ENCODE measurements at places on chromosomes 4 and X. TPM values are rescaled to one million over a fixed set of nuclear protein-coding genes. Genes with fewer than 3 reads are reported as not detected.

The ANXA10 gene
- not detected for total RNA-seq

The AMER1 gene
- 4.8 TPM for total RNA-seq

The HAND2 gene
- not detected for total RNA-seq

The ZNF157 gene
- 0.07 TPM for total RNA-seq

The MGARP gene
- 0.21 TPM for total RNA-seq

The F11 gene
- total RNA-seq, result not detected

The TLR6 gene
- total RNA-seq, result 0.50 TPM

The OCIAD2 gene
- total RNA-seq, result 241 TPM

The PPEF2 gene
- total RNA-seq, result not detected

All from nasal cavity respiratory epithelium epithelial cell of viscerocranial mucosa (primary cell).